ENCODE measurements at places on chromosomes 5 and 9.

- no peak for DNase-seq
Observed at GRCh38 chr9:94855903-94856302, 129.4 kb downstream of the AOPEP start.

DNA sequence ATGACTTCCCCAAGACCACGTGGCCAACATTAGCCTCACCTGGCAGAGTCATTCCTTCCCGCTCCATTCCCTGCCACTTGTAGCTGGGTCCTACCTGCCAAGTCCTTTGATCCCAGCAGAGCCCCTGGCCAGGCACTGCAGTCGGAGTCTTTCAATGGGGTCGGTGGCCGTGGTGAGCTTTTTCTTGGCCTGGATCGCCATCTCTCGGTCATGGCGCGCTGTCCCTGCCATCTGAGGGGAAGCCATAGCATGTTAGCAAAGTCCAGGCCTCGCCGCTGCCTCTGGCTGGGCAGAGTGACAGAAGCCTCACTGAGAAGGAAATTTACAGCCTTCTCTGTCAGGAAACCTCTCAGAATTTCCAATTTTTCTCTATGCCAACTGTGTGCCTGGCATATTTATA is 17.5 kb downstream of the CAPSL start:
- DNase-seq, result no peak

- DNase-seq, result no peak
Observed at GRCh38 chr9:35728041-35728971, 3.7 kb downstream of the TLN1 start.

DNA sequence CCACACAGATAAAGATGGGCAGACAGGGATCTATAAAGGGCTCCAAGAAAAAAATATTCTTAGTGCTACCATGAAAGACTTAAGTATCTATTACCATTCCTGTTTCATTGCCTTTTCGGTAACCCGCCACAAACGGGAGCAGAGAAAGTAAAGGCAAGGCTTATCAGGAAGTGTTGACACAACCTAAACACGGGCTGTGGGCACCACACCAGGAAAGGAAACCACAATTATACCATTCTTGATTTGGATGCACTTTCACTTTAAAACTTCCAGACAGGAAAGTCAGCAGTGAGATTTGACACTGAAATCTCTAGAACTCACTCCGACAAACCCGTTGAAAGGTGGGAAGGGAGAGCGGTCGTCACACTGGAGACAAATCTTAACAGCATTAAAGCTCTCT is 6.5 kb downstream of the TLE1 start:
- DNase-seq, result no peak

- no peak for DNase-seq
Observed at GRCh38 chr5:7714697-7715096, 136.2 kb downstream of the CFAP90 start.

DNA sequence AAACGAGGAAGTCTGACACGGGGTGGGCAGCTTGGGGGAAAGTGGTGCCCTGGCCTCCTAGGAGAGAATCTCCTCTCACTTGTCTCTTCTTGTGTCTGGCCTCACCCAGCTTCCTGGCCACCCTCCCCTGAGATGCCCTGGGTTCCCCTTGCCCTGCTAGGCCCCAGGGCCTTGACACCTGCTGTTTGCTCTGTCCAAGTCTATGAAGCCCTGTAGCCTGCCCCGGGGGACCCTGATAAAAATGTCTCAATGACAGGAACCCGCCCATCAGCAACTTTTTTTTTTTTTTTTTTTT is 35.0 kb upstream of the SUSD3 start:
- DNase-seq, result no peak

- DNase-seq, result no peak
Observed at GRCh38 chr9:18971404-18971803, 61.6 kb downstream of the SAXO1 start.

DNA sequence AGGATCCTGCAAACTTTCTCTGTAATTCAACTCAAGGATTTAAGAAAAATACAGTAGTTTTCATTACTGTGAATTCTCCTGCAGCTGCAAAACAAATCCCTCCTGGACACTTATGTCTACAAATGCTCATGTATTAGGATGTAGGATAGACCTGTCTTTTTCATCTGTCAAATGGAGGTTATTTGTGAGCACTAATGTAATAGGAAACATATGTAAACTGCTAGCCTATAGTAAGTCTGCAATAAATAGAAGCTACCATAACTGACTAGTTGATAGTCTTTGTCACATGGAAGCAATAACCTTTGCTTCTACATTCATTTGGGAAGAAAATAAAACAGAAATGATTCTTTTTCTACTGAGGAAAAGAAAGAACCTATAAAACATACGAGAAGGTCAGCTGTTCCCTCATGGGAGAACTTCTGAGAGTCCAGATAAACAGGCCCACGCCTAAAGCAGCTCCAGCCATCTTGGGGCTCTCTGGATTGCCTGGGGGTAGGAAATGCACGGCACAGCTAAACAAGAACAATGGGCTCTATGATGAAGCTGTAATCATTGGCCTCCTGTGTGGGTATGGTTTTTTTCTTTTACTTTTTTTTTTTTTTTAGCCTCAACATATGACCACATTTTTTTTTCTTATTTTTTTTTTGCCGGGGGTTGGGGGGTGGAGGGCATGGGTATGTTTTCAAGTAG is 6.2 kb downstream of the KCNV2 start:
- no peak for DNase-seq

DNA sequence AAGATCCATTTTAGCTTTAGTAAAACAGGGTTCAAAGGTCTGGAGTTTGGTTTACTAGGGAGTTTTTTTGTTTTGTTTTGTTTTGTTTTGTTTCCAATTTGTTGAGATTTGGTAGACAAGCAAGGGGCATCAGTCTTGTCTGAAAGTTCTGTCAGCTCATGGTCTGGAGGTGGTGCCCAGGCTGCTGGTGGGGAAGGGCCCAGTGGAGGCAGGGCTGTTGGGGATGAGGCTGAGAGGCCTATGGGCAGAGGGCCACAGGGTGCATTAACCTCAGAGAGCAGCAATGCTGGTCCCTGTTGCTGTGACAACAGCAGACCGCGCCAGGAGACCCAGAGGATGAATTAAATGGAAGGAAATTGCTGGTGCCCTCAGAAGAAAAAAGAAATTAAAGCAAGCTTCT is 174.5 kb downstream of the FGF1 start:
- DNase-seq, result no peak

DNA sequence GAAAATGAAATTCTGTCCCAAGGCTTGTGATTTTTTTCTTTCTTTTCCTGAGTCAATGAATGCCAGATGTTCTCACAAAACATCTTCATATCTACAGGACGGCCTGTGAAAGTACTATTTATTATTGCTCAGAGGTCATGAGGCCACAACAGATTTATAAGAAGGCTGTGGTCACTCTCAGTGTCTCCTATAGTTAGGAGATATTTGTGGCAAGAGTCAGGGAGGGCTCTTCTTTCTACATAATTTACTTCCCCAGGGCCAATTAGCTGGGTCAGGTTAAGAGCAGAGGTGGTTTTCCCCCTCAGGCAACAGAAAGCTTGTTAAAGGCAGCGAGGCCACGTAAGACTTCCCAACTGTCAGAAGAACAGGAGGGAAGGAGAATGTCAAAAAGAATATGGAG is 248.7 kb downstream of the SLIT3 start:
- DNase-seq, result no peak

DNA sequence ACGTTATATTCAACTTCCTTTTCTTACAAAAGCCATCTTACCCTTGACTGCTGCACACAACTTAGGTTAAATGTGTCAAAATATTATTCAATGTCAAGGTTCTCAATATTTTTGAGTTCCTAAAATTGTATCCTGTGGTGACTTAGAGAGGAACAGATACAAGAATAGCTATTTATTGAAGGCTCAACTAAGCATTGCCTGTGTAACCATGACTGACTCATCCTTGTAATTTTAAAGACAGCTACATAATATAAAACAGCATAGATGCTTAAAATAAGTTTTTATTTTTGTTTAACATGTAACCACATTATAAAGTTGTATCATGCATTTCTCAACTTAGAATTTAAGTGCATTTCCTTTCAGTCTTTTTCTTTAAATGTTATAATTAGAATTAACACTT is 312.9 kb upstream of the RGMB start:
- DNase-seq, result no peak

DNA sequence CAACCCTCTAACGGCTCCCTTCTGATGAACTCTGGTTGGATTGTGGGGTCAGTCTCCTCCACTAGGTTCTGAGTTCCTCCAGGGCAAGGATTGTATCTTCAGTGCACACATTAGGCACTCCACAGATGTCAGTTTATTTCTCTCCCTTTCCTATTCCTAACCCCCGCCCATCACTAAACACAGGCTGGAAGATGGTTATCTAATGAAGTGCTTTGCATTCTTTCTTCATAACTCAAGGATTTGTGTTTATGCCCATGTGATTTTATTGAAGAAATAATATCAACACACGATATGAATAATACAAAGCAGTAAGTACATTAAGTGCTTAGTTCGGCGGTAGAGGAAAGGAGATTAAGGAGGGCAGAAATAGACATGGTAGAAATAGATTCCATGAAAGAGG is 4.4 kb upstream of the CREBRF start:
- no peak for DNase-seq

GRCh38 chr5:147913786-147914185 is 7.4 kb upstream of the C5orf46 start:
- DNase-seq, result no peak

Data from stimulated activated CD8-positive, alpha-beta memory T cell treated with anti-CD3 and anti-CD28 coated beads, Interleukin-2, amount 100 ng/mL, for 1 hour (primary cell).